ENCODE measurements at places on chromosomes 13 and 19. TPM values are rescaled to one million over a fixed set of nuclear protein-coding genes. Genes with fewer than 3 reads are reported as not detected.

- no peak overlapping the region for H3K4me3 ChIP-seq
- H3K36me3 ChIP-seq: no peaks in the 10 kb centered on the region
- H3K27me3 ChIP-seq: no peaks in the 10 kb centered on the region
These were observed 4.9 kb upstream of the PDE4C start for GRCh38 chr19:18230941-18231734.

GRCh38 chr19:383040-383439, 25.9 kb downstream of the C2CD4C start:
- peaks cover 17% of the 10 kb centered on the region for H3K27me3 ChIP-seq
- no peak for DNase-seq
- no peaks in the 10 kb centered on the region for H3K36me3 ChIP-seq

DNA sequence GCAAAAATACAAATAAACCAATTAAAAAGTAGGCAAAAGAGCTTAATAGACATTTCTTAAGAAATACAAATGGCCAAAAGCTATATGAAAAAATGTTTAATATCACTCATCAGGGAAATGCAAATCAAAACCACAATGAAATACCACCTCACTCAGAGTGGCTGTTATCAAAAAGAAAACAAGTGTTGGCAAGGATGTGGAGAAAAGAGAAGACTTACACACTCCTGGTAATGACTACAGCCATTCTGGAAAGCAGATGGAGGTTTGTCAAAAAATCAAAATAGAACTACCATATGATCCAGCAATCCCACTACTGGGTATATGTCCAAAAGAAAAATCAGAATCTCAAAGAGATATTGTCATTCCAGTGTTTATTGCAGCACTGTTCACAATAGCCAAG, 223.5 kb upstream of the SLC10A2 start:
- H3K36me3 ChIP-seq: no peaks in the 10 kb centered on the region
- no peak for DNase-seq
- no peaks in the 10 kb centered on the region for H3K27me3 ChIP-seq
- H3K27ac ChIP-seq: no peak overlapping the region
- no peak overlapping the region for H3K4me3 ChIP-seq

DNA sequence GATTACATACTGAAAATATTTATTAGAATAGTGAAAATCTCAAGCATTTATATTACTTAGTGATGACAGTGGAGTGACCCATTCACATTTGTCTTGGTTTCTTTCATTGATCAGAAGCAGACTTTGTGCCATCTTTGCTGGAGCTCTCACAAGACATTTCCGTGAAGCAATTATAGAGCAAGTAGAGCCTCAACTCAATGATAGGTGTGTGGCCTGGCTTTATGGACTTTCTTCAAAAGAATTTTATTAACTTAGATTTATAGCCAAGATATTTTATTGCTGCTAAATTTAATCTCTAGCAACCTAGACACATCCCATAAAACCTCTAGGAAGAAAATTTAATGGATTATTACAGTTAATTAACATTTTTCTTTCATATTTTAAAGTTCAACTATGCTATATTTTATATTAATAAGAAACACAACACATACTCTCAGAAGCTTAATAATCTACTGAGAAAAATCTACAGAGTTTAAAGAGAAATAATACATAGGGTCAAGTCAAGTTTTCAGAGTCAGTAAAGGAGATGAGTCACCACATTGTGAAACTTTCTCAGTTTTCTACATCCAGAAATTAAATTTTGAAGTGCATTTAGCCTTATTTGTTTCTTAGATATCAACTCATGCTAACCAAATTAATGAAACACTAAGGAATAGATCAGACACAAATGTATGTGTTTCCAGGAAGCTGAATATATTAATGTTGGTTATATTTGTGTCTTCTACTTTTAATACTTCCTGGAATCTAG, 160.5 kb downstream of the LACC1 start:
- H3K4me3 ChIP-seq: no peak overlapping the region
- no peaks in the 10 kb centered on the region for H3K4me1 ChIP-seq
- no peaks in the 10 kb centered on the region for H3K36me3 ChIP-seq
- no peak overlapping the region for H3K27ac ChIP-seq

- H3K4me3 ChIP-seq: no peak overlapping the region
- DNase-seq: peak; percentile 24
- no peaks in the 10 kb centered on the region for H3K36me3 ChIP-seq
- H3K27me3 ChIP-seq: peaks cover 30% of the 10 kb centered on the region
- H3K4me1 ChIP-seq: no peaks in the 10 kb centered on the region
These were observed 32.0 kb upstream of the TUBGCP3 start for GRCh38 chr13:112619730-112620631.

GRCh38 chr13:45055198-45055901, 65.0 kb upstream of the GTF2F2 start:
- H3K4me3 ChIP-seq: no peak overlapping the region
- H3K36me3 ChIP-seq: no peaks in the 10 kb centered on the region
- no peak for DNase-seq
- H3K4me1 ChIP-seq: peaks cover 6% of the 10 kb centered on the region
- H3K27ac ChIP-seq: no peak overlapping the region

GRCh38 chr19:47581605-47582319, 8.8 kb upstream of the ZNF541 start:
- no peak overlapping the region for H3K27ac ChIP-seq
- no peaks in the 10 kb centered on the region for H3K36me3 ChIP-seq
- no peak for DNase-seq
- H3K4me1 ChIP-seq: no peaks in the 10 kb centered on the region
- H3K27me3 ChIP-seq: peaks cover 11% of the 10 kb centered on the region
- H3K4me3 ChIP-seq: no peak overlapping the region

GRCh38 chr13:89900104-89900765, 1447.3 kb upstream of the MIR17HG start:
- no peaks in the 10 kb centered on the region for H3K36me3 ChIP-seq
- no peak overlapping the region for H3K4me3 ChIP-seq
- no peak for DNase-seq
- H3K4me1 ChIP-seq: no peaks in the 10 kb centered on the region
- no peak overlapping the region for H3K27ac ChIP-seq

DNA sequence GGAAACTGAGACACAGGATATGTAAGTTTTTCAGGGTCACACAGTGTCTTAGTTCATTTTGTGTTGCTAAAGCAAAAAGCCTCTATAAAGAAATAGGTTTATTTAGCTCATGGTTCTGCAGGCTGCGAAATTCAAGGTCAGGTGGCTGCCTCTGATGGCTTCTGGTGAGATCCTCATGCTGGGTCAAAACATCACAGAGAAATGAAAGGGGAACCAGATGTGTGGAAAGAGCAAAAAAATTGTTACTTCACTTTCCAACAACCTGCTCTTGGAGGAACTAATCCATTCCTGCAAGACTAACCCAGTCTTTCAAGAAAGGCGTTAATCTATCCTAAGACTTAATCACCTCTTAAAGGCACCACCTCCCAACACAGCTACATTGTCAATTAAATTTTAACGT, 64.2 kb upstream of the UBL3 start:
- H3K36me3 ChIP-seq: no peaks in the 10 kb centered on the region
- H3K4me1 ChIP-seq: no peaks in the 10 kb centered on the region
- H3K27me3 ChIP-seq: no peaks in the 10 kb centered on the region
- no peak overlapping the region for H3K27ac ChIP-seq

- no peaks in the 10 kb centered on the region for H3K36me3 ChIP-seq
- no peaks in the 10 kb centered on the region for H3K4me1 ChIP-seq
- H3K27me3 ChIP-seq: no peaks in the 10 kb centered on the region
- H3K4me3 ChIP-seq: no peak overlapping the region
- no peak overlapping the region for H3K27ac ChIP-seq
- DNase-seq: no peak
These were observed 15.9 kb upstream of the IZUMO2 start for GRCh38 chr19:50178859-50179537.

- 0 out of 3 replicates have a peak, but pooled peaks cover 2% of the 10 kb centered on the region for H3K4me1 ChIP-seq
- H3K4me3 ChIP-seq: no peak overlapping the region
- DNase-seq: no peak
- H3K27ac ChIP-seq: no peak overlapping the region
- H3K36me3 ChIP-seq: no peaks in the 10 kb centered on the region
These were observed 6.1 kb downstream of the SOX21 start for GRCh38 chr13:94706101-94706842.

DNA sequence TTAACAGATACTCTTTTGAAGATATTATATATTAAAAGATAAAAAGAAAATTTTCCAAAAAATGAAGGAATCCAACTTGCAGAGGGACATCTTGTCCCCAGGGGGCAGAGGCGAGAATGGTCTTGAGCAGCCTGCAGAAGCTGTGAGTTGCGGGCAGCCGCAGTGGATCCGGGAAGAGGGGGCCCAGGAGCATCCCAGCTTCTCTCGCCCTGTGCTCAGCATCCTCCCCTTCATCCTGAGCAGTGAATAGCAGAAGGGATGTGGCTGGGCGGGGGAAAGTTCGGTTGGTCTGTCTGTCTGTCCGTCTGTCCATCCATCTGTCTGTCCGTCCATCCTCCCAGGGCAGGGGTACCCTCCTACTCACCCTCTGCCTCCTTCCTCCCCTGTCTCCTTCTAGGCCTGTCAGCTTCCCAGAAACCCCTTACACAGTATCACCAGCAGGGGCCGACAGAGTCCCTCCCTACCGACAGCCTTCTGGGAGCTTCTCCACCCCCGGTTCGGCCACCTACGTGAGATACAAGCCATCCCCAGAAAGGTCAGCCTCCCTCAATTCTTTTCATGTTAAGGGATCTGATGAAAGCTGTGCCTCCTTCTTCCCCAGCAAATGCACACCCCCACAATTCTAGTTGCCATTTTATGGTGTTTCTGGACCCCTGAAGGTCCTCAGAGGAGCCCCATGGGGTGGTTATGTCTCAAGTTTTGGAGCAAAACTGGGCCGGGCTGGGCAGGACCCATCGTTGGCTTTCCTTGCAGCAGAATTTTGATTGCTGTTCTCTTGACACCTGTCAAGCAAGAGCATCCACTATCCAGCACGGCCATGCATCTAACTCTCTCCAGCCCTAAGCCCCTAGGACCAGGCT, 81.6 kb downstream of the DPF1 start:
- DNase-seq: peak; percentile 75
- H3K27me3 ChIP-seq: no peaks in the 10 kb centered on the region
- no peak overlapping the region for H3K27ac ChIP-seq
- H3K36me3 ChIP-seq: no peaks in the 10 kb centered on the region
- no peak overlapping the region for H3K4me3 ChIP-seq
- H3K4me1 ChIP-seq: peaks cover 16% of the 10 kb centered on the region

GRCh38 chr19:56071151-56071550, 49.9 kb downstream of the ZNF787 start:
- no peaks in the 10 kb centered on the region for H3K36me3 ChIP-seq
- H3K27ac ChIP-seq: no peak overlapping the region
- peaks cover 2% of the 10 kb centered on the region for H3K4me1 ChIP-seq

DNA sequence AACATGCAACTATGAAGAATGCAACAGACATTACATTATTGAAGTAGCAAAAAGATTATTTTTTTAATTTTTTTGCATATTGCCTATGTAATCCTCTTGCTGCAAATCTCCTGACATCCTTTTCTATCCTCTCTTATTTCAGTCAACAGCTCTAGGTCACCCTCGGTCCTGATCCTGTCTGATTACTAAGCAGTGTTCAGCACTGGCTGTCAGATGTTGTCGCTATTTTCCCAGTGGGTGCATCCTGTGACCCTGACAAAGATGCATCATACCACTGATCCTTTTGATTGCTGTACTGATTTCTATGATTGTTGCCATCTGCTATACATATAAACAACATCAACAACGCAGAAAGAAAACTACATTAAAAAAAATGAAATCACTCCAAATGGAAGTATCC, 443.7 kb upstream of the PRR20A start:
- no peaks in the 10 kb centered on the region for H3K4me1 ChIP-seq
- no peak overlapping the region for H3K27ac ChIP-seq
- H3K36me3 ChIP-seq: no peaks in the 10 kb centered on the region
- no peak overlapping the region for H3K4me3 ChIP-seq
- no peaks in the 10 kb centered on the region for H3K27me3 ChIP-seq

DNA sequence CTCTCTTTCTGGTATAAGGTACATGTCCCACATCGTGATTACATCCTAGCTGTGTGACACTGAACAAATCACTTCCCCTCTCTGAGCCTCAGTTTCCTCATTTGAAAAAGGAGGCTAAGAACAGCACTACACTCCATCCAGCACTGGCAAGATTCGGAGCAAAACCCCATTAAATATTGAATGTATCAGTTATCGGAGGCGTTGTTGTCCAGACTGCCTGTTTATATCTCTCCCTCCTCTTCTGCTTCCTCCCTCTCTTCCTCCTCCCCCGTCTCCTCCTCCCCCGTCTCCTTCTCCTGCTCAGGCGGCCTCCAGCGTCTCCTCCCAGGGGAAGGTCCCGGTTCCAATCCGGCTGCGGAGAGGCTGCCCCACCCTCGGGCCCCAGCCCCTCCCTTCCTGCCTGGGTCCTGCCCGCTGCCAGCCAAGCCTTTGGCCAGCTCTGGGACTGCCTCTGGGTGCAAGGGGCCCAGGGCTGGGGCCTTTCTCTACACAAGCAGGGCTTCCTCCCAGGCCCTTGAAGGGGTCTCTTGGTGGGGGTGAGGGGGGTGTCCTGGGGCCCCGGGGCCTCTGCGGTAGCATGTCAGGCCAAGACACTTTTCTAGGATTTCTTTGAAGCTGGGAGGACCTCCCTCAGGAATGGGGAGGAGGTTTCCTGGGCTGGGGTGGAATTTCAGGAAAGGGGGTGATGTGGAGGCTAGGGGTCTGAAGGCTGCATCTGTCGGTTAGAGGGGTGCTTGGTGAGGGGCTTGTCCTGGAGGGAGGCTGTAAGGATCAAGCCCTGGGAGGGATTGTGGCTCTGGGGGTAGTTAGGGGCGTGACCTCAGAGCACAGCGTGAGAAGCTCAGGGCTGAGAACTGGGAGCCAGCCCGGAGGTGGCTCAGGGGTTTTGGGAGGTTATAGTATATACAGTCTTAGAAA, 1.9 kb downstream of the RRAS start:
- no peaks in the 10 kb centered on the region for H3K27me3 ChIP-seq
- DNase-seq: peak; percentile 51
- H3K4me1 ChIP-seq: peaks cover 51% of the 10 kb centered on the region
- no peaks in the 10 kb centered on the region for H3K36me3 ChIP-seq

- no peak overlapping the region for H3K4me3 ChIP-seq
- no peak overlapping the region for H3K27ac ChIP-seq
- no peaks in the 10 kb centered on the region for H3K27me3 ChIP-seq
- no peak for DNase-seq
These were observed 7.3 kb upstream of the HS6ST3 start for GRCh38 chr13:96082640-96083039.

Gene TMEM145
- polyA plus RNA-seq: 3.0 TPM

Gene JAK3
- polyA plus RNA-seq: 0.04 TPM

Gene PSG6
- polyA plus RNA-seq: not detected

Gene SOX1
- not detected for polyA plus RNA-seq

Gene IZUMO4
- polyA plus RNA-seq: 1.6 TPM

Gene ZNF835
- polyA plus RNA-seq: not detected

Gene DIRAS1
- 6.0 TPM for polyA plus RNA-seq

Gene ZNF568
- polyA plus RNA-seq: 0.05 TPM

Gene NCAN
- polyA plus RNA-seq: not detected

Gene ZNF766
- 10.2 TPM for polyA plus RNA-seq

Gene MAST3
- 3.7 TPM for polyA plus RNA-seq

Gene ERICH4
- polyA plus RNA-seq: not detected

Gene PRR36
- not detected for polyA plus RNA-seq

Gene TM9SF2
- 45.0 TPM for polyA plus RNA-seq

Data from K562 (cell line).